Naive thymus-derived CD8-positive, alpha-beta T cell (primary cell): ENCODE measurements at places on chromosomes 1 and 21. TPM values are rescaled to one million over a fixed set of nuclear protein-coding genes. Genes with fewer than 3 reads are reported as not detected.

KRTAP10-6 gene
- not detected for polyA plus RNA-seq

FNBP1L gene
- 0.16 TPM for polyA plus RNA-seq

APCS gene
- polyA plus RNA-seq, result not detected

CD48 gene
- 186 TPM for polyA plus RNA-seq

SLAMF6 gene
- 69.5 TPM for polyA plus RNA-seq

USH2A gene
- not detected for polyA plus RNA-seq

OR10J1 gene
- polyA plus RNA-seq, result not detected

LCK gene
- 876 TPM for polyA plus RNA-seq

TGFBR3 gene
- polyA plus RNA-seq, result 9.5 TPM

OLFM3 gene
- polyA plus RNA-seq, result not detected

GNB1 gene
- 45.9 TPM for polyA plus RNA-seq

CR1 gene
- polyA plus RNA-seq, result 0.81 TPM

IRF6 gene
- polyA plus RNA-seq, result 0.86 TPM

GBP6 gene
- 0.27 TPM for polyA plus RNA-seq

ELAPOR1 gene
- 6.7 TPM for polyA plus RNA-seq

GRCh38 chr1:154404511-154404931 is 622 bp upstream of the IL6R start:
- no peak for DNase-seq

DNA sequence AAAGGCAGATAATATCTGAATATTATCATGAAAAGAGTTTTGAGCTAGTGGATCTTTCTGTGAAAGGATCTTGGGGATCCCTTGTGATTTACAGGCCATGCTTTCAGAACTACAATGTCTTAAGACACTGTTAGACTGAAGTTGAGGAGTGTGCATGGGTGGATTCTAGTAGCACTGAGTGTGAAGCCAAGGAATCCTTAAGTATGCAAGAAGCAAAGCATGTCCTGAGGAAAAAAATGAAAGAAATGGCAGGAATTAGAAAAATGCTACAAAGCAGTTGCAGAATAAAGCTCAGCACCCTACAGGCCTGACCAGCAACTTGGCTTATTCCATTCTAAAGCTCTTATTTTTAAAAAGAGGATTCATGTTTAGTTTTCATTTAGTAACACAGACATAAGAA is 11.9 kb downstream of the STX6 start:
- no peak for DNase-seq

DNA sequence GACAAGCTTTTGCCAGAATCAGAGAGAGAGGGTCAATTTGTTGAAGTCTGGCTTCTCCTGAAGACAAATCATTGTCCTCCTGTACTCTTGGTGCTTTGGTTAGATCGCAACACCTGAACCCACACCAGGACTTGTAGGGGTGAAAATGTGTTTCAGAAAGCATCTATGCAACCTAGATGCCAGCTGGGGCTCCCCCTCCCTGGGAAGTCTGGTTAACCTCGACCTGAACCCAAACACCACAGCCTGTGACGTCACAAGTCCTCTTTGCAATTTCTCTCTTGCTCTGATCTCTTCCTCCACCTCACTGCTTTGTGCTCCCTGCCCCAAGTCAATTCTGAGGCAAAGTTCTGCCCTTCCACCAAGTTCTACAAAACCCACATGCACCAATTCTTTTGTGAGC is 42.8 kb upstream of the USP24 start:
- DNase-seq, result peak; percentile 76

- DNase-seq, result no peak
Measured at GRCh38 chr1:197614916-197615692, 160.2 kb downstream of the DENND1B start.

DNA sequence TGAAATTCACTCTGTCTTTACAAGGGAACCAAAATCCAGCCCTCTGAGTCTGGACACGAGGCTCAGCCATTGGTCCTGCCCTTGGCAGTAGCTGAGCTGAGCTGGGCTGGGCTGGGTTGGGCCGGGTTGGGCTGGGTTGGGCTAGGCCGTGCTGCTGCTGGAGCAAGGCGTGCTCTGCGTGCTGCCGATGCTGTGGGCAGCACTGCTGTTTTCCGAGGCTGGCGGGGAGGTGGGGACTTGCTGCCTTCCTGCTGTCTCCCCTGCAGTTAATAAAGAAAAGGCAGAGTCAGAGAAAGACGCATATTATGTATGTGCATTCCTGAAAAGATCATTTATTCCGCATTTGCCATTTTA is 182.9 kb downstream of the CDC7 start:
- DNase-seq, result no peak

GRCh38 chr1:200970771-200971427 is 52.6 kb downstream of the KIF21B start:
- no peak for DNase-seq

- no peak for DNase-seq
Measured at GRCh38 chr1:5598824-5599395, 393.3 kb downstream of the NPHP4 start.

DNA sequence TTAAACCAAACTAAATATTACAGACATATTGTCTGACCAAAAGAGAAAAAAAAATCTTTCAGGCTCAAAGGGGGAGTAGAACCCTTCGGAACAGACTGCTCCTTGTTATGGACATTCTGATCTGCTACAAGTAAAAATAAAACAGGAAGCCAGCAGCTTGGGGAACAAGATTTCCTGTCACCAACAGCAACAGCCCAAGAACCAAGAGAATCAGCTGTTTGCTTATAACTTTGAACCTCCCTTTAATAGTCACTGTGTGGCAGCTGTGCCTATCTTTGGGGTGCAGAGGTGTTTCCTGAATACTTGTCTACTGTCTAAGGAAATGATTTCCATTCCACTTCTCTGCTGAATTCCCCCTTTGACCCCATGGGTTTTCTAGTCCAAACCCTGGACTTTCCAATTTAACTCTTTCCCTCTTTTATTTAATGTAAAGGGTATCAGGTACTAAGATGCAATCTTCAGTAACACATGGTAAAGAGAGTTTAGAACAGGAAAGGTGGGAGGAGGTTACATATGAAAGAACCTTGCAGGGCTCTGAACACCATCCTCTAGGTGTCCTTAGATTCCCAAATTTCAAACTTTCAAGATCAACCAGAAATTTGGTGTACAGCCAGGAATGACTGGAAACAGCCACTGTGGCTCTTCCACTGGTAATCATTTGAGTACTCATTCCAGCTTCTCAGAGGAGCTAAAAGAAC is 38.6 kb downstream of the GPR3 start:
- no peak for DNase-seq

DNA sequence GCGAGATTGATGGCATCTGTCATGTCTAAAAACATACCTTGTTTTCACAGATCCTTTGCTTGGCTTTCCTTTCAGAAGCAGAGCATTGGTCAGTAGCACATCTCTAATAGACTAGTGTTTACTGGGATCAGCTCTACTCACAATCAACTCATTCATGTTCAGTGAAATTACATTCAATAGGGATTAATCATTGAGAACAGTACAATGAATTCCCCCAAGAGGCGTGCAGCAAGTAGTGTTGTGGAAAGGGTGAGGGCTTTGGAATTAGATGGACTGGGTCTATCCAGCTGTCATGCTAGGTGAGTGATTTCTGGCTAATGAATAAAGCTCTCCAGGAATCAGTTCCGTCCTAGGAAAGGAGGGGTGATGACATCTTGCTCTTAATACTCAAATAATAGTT is 155.2 kb upstream of the COA6 start:
- no peak for DNase-seq

GRCh38 chr1:27858949-27859576 is 13.3 kb upstream of the THEMIS2 start:
- DNase-seq, result no peak

- DNase-seq, result no peak
Measured at GRCh38 chr21:34229353-34229752, 134.5 kb upstream of the KCNE2 start.

- DNase-seq, result no peak
Measured at GRCh38 chr1:33387625-33388024, 43.3 kb downstream of the PHC2 start.

GRCh38 chr1:77927414-77927813 is 39.0 kb downstream of the NEXN start:
- DNase-seq, result no peak

GRCh38 chr1:83671586-83671985 is 327.3 kb downstream of the TTLL7 start:
- no peak for DNase-seq

- DNase-seq, result no peak
Measured at GRCh38 chr1:164064501-164064900, 494.5 kb upstream of the PBX1 start.

GRCh38 chr1:16215882-16216753 is 3.7 kb upstream of the ARHGEF19 start:
- DNase-seq, result peak; percentile 33

GRCh38 chr21:34973685-34974084 is 75.4 kb downstream of the RUNX1 start:
- DNase-seq, result no peak

DNA sequence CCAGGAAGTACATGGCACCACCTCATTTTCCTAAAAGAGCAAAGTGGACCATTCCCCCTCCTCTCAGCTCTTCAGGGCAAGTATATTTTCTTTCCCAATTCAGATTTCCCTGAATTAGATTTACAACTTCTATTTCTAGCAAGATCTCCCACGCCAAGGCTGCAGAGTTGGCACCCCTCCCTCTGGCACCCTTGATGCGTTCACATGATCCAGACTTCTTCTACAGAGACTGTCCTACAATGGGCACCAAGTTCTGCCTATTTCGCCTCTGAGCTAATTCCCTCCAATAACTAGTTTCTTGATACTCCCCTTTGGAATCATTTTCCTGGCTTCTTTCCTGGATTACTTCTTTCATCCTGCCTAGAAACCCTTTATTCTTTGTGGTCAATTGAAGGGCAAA is 122.0 kb downstream of the CDC7 start:
- no peak for DNase-seq

DNA sequence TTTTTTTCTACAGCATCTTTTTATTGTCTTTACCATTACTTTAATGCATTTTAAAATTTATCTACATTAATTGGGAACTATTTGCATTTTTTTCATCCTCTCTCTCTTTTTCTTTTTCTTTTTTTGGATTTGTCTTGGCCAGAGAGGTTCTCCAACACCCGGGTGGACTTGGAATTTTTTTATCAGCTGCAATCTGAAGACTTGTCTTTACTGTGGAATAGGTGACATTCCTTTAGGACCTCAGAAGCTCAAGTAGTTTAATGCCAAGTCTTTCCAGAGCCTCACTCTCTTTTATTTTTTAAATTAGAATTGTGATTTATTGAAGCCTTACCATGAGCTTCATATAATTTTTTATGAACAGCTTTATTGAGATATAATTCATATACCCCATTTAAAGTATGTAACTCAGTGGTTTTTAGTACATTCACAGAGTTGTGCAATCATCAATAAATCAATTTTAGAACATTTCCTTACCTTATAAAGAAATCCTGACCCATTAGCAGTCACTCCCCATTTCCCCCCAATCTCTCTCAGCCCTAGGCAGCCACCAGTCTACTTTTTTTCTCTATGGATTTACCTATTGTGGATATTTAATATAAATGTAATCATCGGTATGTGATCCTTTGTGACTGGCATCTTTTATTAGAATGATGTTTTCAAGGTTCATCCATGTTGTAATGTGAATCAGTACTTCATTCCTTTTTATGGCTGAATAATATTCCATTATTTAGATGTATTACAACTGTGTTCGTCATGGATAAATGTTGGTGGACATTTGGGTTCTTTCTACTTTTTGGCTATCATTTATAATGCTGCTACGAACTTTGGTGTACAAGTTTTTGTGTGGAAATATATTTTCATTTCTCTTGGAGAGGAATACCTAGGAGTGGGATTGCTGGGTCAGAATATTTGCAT is 6.2 kb downstream of the TUFT1 start:
- no peak for DNase-seq

DNA sequence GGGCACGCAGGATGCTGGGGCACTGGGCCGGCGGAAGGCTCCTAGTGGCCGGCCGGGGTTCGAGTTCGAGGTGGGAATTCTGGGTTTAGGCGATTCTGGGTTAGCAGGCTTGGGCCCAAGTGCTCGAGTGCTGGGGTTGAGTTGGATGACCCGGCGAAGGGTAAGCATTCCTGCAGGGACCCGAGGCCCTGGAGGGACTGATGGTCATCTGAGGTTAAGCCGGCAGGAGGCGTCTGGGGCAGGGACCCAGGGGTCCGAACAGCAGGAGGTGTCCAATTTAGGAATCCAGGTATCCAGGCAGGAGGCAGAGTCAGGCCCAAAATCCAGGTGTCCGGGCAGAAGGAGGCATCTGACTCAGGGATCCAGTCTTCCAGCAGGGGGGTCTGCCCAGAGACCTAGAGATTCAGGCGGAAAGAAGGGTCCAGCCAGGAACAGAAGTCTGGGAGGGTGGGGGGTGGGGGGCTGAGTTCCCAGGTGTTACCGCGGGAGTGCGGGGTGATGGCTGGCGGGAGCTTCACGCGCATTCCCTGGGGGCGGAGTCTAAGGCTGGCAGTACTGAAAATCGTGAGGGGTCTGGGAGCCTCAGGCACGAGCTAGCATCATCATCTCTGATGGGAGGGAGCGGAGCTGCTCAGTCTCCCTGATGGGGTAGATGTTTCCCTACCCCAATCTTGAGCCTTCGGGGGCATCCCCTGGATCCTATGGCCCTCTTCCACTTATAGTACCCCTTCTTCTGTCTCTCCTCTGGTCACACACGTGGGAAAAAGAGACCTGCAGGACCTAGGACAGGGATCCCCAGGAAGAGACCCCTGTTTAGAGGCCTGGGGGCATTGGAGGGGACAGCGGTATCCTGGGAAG is 585 bp downstream of the GPR3 start:
- DNase-seq, result no peak

GRCh38 chr1:228752675-228753265 is 17.5 kb downstream of the RHOU start:
- DNase-seq, result no peak

- DNase-seq, result no peak
Measured at GRCh38 chr21:30430170-30430655, at the start of gene KRTAP13-4. Gene KRTAP13-4, plus strand, starts transcription at chr21:30430220. Its CDS starts 56 bp downstream, at chr21:30430276.

GRCh38 chr1:11058595-11059154 is 1.1 kb downstream of the SRM start:
- no peak for DNase-seq

GRCh38 chr1:6601049-6601922 is 1.4 kb downstream of the KLHL21 start:
- peak; percentile 47 for DNase-seq

- DNase-seq, result no peak
Measured at GRCh38 chr1:30232288-30232899, 491.0 kb downstream of the MATN1 start.

- DNase-seq, result no peak
Measured at GRCh38 chr1:221117548-221117951, 238.3 kb downstream of the HLX start.

DNA sequence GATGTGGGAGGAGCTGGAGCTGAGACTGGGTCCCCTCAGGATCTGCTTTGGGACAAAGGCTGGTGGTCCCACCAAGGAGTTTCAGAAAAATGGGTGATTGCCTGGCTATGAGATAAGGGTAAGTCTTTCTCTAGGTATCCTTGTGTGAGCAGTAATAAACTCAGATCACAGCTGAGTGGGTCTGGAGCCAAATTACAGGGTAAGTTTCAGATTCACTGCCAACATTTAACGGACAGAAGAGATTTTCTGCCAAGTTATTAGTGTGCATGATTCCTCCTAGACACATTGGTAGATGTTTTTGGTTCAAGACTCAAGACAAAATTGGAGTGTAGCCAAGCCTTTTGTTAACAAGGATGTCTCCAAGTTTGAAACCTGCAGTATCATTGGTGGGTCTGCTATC is 7.5 kb downstream of the CD1B start:
- no peak for DNase-seq
